Myocyte (in vitro differentiated cells): ENCODE measurements at places on chromosomes 4 and X. TPM values are rescaled to one million over a fixed set of nuclear protein-coding genes. Genes with fewer than 3 reads are reported as not detected.

DNA sequence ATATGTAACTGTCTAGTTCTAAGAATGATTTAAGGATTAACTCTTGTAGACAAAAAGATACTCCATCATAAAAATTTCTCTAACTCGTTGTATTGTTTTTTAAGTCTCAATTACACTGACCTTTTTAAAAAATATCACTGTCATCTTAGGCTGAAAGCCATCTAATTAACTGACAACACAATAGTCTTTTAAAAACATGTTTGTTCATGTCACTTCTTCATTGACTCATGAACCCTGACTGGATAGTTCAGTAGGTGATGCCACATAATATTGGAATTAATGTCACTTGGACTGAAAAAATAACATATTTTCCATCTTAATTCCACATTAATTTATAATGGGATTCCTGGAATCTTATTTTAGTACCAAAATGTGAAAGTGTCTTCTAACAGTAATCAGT lies 179.3 kb downstream of the ADGRL3 start:
- no peak for DNase-seq

DNA sequence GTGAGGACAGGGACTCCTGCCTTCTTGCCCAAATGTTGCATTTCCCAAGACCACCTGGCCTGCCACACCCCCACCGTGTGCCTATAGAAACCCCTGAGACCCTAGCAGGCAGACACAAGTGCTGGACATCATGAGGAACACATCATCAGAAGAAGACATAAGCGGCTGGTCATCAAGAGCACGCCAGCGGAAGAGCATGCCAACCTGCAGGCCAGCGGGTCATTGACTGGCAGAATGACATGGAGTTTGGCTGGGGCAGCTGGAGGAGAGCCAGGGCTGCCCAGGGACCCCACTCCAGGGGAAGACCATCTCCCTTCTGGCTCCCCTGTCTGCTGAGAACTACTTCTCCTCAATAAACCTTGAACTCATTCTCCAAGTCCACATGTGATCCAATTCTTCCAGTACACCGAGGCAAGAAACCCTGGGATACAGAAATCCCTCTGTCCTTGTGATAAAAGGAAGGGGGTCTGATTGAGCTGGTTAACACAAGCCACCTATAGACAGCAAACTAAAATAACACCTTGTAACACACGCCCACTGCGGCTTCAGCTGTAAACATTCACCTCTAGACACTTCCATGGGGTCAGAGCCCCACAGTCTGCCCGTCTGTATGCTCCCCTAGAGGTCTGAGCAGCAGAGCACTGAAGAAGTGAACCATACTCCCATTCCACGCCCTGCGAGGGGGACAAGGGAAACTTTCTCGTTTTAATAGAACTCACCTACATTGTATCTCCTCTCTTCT lies 164.8 kb upstream of the EMCN start:
- no peak for DNase-seq

Gene CCDC160
- total RNA-seq, result 0.75 and 1.4 TPM in 2 replicates

- DNase-seq, result peak; percentile 84
Measured at GRCh38 chr4:14867847-14868246, 134.4 kb upstream of the CPEB2 start.

Gene SPANXB1
- not detected in 2 replicates for total RNA-seq

Gene KLHL4
- total RNA-seq, result 13.0 and 22.0 TPM in 2 replicates

GRCh38 chr4:99624141-99624719 lies 33.4 kb downstream of the C4orf54 start:
- no peak for DNase-seq

- DNase-seq, result no peak
Measured at GRCh38 chrX:19745077-19745476, 142.3 kb downstream of the SH3KBP1 start.

- DNase-seq, result no peak
Measured at GRCh38 chr4:80069837-80070731, 2.9 kb downstream of the ANTXR2 start.

Gene SERTM2
- total RNA-seq, result not detected in 2 replicates

- no peak for DNase-seq
Measured at GRCh38 chr4:150395872-150396271, 186.1 kb upstream of the MAB21L2 start.

GRCh38 chr4:19971829-19972228 lies 279.9 kb upstream of the SLIT2 start:
- no peak for DNase-seq

GRCh38 chr4:61934198-61934597 lies 734.1 kb downstream of the ADGRL3 start:
- DNase-seq, result no peak

Gene CTAG1B
- total RNA-seq, result not detected in 2 replicates

GRCh38 chr4:84615355-84615754 lies 32.4 kb downstream of the CDS1 start:
- no peak for DNase-seq

GRCh38 chr4:112954286-112954685 lies 95.2 kb upstream of the ANK2 start:
- no peak for DNase-seq

Gene SPANXN4
- not detected in 2 replicates for total RNA-seq

Gene PPID
- 48.2 and 51.6 TPM in 2 replicates for total RNA-seq

- DNase-seq, result no peak
Measured at GRCh38 chrX:79366873-79367749, at the start of gene ITM2A. TSS of gene ITM2A (minus strand) at chrX:79367334. CDS start at chrX:79367215, 119 bp downstream.

DNA sequence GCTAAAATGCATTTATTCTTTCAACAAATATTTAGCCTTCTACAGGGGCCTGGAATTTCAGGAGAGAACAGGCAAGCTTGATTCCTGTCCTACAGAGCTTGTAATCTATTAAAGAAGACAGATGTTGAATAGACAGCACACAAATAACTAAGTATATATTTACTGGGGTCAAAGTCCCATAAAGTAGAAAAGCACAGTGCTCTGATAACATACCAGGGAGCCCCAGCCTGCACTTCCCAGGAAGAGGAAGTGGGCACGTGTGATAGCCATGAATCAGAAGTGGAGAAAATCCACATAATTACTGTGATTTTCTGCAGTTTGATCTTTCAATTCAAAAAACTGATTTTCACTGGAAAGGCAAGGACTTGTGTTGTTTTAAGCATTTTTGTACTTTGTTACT lies 129.1 kb downstream of the EGF start:
- no peak for DNase-seq

DNA sequence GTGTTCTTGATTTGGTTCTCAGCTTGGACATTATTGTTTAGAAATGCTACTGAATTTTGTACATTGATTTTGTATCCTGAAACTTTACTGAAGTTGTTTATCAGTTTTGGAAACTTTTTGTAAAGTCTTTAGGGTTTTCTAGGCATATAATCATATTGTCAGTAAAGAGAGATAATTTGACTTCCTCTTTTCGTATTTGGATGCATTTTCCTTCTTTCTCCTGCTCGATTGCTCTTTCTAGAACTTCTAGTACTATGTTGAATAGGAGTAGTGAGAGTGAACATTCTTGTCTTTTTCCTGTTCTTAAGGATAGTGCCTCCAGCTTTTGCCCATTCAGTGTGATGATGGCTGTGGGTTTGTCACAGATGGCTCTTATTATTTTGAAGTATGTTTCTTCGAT lies 24.1 kb downstream of the TMPRSS11A start:
- DNase-seq, result no peak

Gene USP27X
- 0.99 and 1.4 TPM in 2 replicates for total RNA-seq

DNA sequence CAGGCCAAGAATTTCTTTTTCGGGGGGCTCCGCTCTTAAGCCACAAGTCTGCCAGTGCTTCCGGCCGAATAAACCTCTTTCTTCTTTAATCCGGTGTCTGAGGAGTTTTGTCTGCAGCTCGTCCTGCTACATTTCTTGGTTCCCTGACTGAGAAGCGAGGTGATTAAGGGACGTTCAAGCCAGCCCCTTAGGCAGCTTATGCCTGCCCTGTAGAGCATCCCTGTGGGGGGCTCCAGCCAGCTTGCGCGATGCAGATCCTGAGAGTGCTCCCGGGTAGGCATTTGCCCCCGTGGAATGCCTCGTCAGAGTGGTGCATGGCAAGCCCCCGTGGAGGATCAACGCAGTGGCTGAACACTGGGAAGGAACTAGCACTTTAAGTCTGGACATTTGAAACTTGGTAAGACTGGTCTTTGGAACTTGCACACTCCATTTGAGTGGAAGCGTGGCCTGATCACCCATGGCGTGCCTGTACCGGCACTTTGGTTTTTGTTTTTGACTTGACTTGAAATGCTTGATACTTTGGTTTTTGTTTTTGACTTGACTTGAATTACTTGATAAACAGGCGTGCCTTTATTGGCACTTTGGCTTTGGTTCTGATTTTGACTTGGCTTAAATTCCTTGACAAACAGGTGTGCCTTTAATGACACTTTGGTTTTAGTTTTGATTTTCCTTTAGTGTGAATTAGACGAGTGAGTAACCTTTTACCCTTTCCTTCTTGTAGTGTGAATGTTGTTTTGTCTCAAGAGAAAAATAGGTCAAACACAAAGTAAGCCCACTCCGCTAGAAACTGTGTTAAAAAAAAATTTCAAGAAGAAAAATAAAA lies 6.1 kb downstream of the ACOX3 start:
- no peak for DNase-seq
